ENCODE measurements at places on chromosomes 12 and 14.

DNA sequence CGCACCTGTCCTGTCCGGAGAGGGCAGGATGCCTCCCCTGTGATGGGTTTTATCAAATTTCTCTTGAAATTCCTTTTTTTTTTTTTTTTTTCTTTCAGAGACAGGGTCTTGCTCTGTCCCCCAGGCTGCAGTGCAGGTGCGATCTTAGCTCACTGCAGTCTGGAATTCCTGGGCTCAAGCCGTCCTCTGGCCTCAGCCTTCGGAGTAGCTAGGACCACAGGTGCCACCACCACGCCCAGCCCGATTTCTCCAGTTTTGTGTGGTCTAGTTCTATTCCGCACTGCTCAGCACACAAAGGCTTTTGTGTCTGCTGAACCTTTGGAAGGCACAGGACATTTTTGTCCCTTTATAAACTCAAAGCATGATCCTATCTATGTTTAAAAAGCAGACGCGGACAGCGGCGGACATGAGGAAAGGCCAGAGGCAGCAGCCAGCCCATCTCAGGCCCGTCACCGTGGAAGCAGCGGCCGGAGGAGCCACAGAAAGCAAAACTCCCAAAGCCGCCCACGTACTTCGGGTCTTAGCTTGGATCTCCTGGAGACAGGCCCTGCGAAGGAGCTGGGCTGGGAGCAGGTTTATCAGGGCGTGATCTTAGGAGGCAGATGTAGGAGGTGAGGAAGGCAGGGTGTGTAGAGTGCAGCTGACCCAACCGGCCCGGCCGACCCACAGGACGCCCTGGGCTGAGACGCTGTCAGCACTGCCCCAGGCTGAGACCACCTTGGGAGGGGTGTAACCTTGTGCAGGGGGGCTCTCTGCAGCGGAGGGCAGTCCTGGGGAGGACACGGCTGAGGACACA lies 30.9 kb upstream of the FBRSL1 start:
- no peak for DNase-seq

DNA sequence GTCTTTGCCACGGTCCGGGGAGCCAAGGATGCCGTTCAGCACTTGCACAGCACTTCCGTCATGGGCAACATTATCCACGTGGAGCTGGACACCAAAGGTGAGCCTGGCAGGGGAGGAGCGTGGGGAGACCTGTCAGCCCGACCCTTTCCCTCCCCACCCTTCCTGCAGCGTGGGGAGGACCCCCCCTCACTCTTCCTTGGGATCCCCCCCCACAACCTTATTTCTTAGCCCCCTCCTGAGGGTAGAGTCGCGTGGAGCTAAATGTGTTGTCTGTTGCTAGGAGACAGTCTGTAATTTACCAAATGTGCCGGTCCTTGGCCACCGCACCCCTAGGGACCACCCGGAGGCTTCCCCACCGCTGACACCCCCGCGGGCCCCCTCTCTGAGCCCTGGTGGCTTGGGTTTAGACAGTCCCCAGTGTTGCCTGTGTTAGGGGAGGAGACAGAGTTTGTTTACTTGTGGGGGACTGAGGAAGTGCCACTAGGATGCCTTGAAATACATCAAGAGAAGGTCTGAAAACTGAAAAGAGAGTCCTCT lies 2.3 kb downstream of the SETD1B start:
- no peak for DNase-seq

DNA sequence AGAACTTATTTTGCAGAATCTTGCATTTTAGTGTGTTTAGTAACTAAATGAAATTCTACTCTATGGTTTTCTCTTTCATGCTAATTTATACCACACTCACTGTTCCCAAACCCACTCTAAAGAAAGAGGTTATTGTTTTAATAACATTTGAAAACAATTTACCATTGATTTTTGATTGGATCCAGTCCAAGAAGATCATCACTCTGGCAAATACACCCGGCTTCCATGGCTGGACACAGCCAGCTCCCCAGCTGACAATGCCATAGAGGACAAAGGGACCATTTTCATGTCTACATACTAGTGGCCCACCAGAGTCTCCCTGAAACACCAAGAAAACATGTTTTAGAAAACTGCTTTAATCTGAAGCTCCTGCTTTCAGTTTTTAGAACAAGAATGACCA lies 42.4 kb downstream of the OVCH1 start:
- no peak for DNase-seq

GRCh38 chr12:112380663-112381405 lies 1.4 kb downstream of the HECTD4 start:
- DNase-seq = no peak

- DNase-seq = no peak
These were observed 23.0 kb upstream of the ITGA5 start for GRCh38 chr12:54442099-54442498.

GRCh38 chr12:70815056-70815455 lies 105.5 kb downstream of the PTPRR start:
- DNase-seq = no peak

GRCh38 chr12:17528394-17528793 lies 561.6 kb downstream of the RERGL start:
- DNase-seq = no peak

DNA sequence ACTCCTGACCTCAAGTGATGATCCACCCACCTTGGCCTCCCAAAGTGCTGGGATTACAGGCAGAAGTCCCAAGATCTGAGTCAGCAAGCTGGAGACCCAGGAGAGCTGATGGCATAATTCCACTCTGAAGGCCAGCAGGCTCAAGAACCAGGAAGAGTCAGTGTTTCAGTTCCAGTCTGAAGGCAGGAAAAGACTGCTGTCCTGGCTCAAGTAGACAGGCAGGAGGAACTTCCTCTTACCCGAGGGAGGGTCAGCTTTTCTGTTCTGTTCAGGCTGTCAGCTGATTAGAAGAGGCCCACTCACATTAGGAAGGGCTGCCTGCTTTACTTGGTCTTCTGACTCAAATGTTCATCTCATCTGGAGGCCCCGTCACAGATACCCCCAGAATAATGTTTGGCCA lies 206.0 kb upstream of the MYL2 start:
- no peak for DNase-seq

- no peak for DNase-seq
These were observed 496.9 kb upstream of the TMEM132C start for GRCh38 chr12:127770118-127770517.

DNA sequence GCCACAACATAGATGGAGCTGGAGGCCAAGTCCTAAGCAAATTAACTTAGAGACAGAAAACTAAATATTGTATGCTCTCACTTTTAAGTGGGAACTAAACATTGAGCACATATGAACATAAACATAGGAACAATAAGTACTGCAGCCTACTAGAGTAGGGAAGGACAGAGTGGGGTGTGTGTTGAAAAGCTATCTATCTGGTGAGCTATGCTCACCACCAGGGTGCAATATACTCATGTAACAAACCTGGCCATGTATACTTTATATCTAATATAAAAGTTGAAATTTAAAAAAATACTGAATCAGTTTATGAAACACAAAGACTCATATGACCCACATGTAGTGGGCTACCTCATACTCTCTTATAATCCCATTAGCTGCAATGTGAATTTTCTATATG lies 1305.0 kb downstream of the LRFN5 start:
- no peak for DNase-seq

GRCh38 chr14:26593357-26593756 lies 4.5 kb downstream of the NOVA1 start:
- DNase-seq = no peak

GRCh38 chr12:115398311-115398781 lies 714.4 kb upstream of the TBX3 start:
- no peak for DNase-seq

DNA sequence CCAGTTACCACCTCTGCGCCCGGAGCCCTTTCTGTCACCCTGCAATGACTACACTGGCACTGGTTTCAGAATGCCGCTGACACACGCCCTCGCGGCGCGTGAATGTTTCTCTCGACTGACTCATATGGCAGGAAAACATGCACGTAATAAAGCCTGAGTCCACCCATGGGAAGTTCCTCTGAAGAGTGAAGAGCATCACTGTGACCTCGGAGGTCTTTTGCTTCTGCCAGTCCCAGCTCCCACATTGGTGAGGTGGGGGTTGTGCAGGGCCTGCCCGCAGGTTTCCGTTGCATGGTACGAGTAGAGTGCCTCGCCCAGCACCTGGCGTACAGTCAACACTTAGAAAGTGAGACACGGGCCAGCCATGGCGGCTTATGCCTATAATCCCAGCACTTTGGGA lies 11.1 kb upstream of the SLC6A12 start:
- DNase-seq = no peak

DNA sequence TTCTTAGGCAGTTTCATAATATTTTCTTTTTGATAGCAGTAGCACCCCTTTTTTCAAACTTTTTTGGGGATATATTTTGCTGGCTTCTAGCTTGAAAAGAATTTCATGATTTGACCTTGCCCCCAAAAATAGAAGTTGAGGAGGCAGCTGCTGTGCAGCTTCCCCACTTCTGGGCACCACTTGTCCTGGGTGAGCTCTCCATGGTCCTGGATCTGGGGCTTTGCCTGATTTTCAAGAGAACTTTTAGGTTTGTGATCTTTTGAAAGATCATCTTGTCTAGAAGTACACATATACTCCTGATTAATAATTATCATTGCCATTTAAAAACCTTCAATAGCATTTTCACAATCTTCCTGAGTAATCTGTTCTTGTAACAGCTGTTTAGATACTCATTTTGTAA lies 271.6 kb downstream of the NPAS3 start:
- DNase-seq = peak; percentile 41

GRCh38 chr14:90809530-90810312 lies 6.5 kb downstream of the TTC7B start:
- no peak for DNase-seq

DNA sequence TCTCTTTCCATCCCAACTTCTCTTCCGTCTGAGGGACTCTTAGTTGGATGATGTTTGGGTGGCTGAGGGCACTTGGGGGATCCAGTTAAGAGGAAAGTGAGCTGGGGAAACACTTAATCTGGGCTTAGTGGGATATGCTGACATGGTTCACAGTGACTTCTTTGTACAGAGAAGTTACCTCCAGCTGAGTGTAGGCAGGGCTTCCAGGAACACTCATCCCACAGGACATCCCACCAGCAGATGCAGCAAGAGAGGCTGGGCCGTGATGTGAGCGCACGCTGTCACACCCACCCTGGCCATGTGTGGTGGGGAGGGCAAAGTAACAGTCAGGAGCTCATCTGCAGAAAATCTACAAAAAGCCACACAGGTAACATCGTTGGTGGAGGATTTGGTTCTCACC lies 832 bp upstream of the CACNA2D4 start:
- DNase-seq = no peak

DNA sequence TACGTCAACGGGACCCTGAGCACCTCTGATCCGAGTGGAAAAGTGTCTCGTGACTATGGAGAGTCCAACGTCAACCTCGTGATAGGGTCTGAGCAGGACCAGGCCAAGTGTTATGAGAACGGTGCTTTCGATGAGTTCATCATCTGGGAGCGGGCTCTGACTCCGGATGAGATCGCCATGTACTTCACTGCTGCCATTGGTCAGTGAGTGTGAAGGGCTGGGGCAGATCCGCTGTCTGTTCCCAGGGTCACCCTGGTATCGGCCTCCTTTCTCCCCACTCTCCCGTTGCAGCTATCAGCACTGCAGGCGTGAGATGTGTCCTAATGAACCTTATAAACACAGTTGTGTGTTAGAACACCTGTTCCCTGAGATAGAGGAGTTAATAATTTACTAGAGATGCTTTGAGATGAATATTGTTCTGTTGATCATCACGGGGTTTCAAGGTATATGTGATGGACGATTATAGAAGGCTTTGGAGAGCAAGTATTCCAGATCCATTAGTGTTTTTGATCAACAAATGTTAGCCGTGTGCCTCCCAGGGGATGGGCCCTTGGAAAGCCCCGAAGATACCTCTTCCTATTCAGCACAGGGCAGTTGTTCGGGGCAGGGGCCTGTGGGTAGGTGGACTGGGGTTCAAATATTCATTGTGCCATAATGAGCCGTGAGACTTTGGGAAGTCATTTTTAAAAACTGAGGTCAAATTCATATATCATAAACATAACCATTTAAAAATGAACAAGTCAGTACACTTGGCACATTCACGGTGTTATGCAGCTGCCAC lies 33.6 kb downstream of the ADGRD1 start:
- no peak for DNase-seq

DNA sequence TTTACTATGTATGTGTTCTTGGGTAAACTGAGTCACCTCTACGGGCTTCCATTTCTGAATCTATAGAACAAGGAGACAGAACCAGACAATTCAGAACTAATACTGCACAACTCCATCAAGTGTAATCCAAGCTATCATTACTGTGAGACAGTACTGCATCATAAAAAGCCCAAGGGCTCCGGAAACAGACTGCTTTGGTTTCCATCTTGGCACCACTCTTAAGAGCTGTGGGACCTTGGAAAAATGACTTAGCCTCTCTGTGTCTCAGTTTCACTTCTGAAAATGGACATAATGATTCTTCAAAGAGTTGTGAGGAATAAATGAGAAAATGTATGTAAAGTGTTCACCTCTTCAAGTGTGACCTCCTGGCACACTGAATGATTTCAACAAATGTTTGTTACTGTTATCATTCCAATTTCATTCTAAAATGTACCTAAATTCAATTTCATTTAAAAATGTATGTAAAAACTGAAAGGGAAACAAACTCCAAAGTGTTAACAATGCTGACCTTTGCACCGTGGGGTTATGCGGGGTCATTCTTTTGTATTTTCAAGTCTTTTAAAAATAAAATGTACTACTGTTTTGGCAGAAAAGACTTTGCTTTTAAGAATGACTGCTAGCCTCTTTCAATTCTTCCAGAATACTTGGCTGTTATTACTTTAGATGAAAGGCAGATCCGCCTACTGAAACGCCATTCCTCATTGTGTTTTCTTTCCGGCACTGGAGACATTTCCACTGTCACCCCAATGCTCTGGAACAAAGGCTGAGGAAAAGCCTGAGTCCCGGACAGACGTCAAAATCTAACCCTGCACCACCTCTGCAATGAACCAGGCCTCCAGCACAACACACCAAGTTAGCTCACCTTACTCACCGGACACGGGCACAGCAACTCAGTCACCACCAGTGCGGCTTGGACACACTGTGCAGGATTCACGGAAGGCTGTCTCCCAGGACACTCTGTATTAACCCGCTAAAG lies 62.8 kb downstream of the TMCC3 start:
- no peak for DNase-seq

GRCh38 chr12:106127338-106128126 lies 11.2 kb downstream of the NUAK1 start:
- peak; percentile 63 for DNase-seq

DNA sequence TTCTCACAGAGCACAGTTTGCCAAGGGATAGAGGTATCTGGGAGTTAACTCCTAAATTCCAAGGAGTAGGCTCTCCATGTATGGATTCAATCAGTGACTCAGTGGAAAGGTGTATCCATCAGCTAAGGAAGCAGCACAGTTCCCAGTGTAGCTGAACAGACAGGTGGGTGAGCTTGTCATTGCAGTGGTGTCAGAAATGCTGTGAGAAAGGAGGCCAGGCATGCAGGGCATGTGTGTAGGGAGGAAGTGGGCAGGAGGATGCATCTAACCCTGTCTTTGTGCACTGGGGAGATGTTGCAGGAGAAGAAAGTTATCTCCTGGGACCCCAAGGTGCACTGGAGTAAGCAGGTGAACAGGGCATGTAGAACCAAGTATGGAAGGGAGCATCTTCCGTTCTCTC lies 539.0 kb downstream of the VRK1 start:
- DNase-seq = no peak
